ENCODE measurements at places on chromosomes 2 and 18.

- no peak for DNase-seq
Observed at GRCh38 chr2:239339726-239340601, 60.9 kb downstream of the HDAC4 start.

- DNase-seq = no peak
Observed at GRCh38 chr18:39454866-39455265, 1889.3 kb upstream of the CELF4 start.

GRCh38 chr2:124112966-124113365 is 87.9 kb downstream of the CNTNAP5 start:
- no peak for DNase-seq

- peak; percentile 61 for DNase-seq
Observed at GRCh38 chr2:172461591-172462372, 34.4 kb downstream of the ITGA6 start.

GRCh38 chr2:202494300-202495229 is 118.4 kb downstream of the BMPR2 start:
- DNase-seq = no peak

- no peak for DNase-seq
Observed at GRCh38 chr18:36485772-36486171, 188.3 kb downstream of the FHOD3 start.

DNA sequence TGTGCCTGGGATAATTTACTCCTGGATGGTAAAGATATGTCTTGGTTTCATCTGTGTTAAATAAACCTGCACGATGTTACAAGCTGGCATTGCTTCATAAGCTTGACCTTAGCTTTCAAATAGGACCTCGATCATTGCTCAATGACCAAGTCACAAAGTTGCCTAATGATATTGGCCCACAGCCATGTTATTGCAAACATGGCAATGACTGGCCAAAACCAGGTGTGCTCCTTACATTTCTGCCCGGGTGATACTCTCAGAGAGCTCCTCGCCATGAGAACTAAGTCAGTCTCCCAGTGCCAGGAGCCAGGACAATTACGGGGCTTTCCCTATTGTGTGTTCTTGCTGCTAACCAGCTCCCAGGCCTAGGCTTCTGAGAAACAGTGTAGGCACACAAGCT is 72.5 kb upstream of the CYP1B1 start:
- no peak for DNase-seq

DNA sequence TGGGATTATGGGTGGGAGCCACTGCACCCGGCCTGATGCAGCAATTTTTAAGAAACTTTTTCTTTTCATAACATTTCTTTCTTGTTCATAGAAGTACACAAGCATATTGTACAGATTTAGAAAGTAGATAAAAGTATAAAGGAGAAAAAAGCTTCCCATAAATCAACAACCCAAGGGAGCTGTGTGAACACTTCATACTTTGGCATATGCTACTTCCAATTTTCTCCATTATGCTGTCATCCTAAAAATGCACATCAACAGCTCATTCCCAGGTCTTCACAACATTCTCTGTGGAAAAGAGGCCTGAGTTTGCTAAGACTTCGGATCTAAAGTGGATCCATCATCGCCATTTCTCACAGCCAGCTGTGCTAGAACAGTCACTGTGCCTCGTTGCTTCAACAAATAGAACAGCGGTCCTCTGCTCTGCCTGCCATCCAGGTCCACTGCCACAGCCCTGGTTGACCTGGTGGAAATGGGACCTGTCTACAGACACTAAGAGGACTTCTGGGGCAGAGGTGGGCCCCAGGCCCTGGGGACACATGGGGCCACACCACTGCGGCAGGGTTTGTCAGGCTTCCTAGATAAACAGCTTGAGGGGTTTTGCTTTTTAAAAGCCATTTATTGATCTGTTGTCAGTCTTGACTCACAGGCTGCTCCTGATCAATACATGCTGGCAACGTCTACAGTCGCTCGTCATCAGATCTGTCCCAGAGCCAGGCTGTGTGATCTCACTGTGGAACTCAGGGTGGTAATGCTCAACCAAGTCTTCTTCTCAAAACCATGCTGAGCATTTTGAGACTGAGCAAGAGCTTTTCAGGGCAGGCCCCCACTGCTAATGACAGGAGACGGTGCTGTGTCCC is 72.7 kb upstream of the MGAT4A start:
- no peak for DNase-seq

GRCh38 chr2:64455545-64455944 is 1.6 kb downstream of the LGALSL start:
- no peak for DNase-seq

DNA sequence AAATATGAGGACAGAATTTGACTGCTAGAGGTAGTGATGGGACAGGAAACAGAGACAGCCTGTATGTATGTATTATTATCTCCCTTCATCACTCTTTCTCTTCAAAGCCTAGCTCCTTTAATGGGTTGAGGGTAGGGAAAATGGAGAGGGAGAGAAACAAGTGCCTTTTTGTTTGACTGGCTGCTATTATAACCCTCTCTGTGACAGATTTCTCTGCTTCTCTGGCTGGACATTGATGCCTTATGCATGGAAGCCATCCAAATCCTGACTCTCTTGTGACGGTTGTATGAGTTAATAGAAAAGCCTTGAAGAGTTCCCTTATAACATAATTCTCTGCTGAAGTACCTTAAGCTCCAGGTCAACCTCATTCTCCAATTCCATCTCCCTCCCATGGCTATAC is 118.5 kb upstream of the COL5A2 start:
- no peak for DNase-seq

DNA sequence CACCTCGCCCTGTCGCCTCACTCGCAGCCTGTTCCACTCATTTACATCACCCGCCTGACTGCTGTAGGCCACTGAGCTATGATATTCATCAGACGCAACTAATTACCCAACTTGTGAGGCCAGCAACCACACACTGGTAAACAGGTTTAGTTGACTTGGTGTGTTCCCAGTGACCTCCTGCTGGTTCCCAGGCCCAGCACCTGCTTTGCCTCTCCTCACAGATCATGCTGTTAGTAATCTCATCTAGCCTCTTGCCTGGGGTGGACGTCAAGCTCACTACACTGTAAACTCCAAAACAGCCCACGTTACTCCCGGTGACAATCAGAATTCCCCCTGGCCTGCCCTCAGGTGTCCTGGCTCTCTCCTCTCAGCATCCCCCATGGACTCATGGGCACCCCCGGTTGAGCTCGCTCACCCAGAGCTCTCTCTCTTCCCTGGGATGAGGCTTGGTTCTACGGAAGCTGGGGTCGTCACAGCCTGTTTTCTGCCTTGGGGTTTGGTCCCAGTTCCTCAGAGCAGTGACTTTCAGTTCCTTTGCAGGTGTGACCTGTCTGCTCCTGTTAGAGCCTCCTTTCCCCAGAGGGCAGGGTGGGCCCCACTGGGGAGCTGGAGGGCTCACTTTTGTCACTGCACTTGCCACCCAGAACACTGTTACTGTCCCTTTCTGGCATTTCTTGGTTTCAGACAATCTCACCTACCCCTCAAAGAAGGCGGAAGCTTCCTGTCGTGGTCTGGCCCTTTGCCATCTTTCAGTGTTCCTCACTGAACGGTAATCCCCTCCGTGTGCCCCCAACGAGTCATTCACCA is 40.3 kb downstream of the INPP5D start:
- no peak for DNase-seq

GRCh38 chr18:77455004-77455403 is 205.4 kb downstream of the GALR1 start:
- no peak for DNase-seq

DNA sequence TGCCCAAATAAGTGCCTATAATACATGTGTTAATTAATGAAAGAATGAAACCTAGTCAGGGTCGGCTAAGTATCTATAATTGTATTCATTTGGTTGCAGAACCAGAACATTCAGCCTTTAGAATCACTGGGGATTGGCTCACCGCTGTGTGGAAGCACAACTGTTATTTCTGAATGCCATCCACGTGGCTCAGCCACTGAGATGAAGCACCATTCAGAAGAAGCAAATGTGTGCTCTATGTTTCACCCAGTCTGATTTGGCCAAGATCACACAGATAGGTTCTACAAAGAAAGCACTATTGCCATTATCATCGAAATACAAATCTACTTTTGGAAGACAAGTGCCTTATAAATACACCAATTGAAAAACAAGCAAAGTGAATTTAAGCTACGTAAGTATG is 30.6 kb upstream of the SPOPL start:
- no peak for DNase-seq

DNA sequence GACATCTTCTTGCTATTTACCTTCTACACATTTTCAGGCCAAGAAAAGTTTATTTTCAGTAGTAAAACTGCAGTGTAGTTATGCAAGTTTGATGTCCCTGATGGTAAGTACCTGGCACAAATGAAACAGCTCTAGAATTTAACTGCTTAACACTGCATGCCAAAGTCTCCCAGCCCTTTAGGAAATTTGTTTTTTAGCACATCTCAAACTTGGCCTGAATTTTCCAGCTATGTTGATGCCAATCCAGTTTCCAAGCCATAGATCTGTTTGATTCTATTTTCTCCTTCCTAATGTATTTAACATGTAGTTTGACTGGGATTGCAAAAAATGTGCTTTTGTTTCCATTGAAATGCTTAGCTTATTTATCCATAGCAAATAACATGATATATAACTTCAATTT is 29.3 kb upstream of the ZNF385B start:
- no peak for DNase-seq

DNA sequence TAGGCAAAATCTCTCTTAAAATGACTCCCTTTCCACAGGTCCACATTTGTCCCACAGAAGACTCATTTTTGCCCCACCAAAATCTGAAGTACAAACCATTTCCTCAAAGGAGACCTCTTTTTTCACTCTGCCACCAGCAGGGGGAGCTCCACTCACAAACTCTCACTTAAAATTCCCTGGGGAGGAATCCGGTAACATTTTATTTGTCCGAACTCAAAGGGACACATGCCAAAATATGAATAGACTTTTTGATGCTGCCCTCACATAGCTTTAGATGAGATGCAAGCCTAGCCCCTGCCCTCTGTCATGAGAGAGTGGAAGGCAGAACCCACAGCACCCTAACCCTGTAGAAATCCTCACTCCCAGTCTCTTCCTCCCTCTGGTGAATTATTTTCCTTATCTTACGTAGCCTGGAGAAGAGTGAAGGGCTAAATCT is 57.1 kb downstream of the RMDN2 start:
- DNase-seq = peak; percentile 29

DNA sequence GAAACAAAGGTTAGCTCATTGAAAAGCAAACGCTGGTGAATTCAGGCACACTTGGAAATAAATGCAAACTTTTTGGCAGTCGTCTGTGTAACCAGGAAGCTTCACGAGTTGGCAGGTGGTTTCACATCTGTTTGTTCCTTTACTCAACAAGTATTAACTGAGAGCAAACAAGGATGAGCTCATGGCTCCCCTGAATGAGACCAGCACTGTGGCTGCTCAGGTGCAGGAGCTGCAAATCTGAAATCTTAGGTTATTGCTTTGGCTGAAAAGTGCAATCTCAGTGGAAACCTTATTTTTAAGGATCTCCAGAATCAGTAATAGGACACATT is 46.3 kb downstream of the SH3RF3 start:
- no peak for DNase-seq

DNA sequence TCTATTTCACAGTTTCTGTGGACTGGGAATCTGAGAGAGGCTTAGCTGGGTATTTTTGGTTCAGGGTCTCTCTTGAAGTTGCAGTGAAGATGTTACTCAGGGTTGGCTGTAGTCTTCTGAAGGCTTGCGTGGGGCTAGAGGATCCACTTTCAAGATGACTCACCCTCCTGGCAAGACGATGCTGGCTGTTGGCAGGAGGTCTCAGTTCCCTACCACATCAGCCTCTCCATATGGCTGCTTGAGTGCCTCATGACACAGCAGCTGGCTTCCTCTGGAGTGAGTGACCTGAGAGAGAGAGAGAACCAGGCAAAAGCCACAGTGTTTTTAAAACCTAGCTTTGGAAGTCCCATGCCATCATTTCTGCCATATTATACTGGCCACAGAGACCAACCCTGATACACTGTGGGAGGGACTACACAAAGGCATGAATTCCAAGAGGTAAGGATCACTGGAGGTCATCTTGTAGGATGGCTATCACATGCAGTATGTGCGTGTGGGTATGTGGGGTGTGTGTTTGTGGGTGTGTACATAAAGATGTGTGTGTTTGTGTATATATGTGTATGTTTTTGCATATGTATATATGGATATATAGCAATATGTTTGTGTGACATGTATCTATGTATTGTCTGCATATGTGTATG is 25.1 kb downstream of the DNPEP start:
- DNase-seq = peak; percentile 32

- no peak for DNase-seq
Observed at GRCh38 chr18:2147476-2148230, 423.7 kb downstream of the METTL4 start.

GRCh38 chr2:178404368-178404767 is 46.6 kb downstream of the PRKRA start:
- no peak for DNase-seq

DNA sequence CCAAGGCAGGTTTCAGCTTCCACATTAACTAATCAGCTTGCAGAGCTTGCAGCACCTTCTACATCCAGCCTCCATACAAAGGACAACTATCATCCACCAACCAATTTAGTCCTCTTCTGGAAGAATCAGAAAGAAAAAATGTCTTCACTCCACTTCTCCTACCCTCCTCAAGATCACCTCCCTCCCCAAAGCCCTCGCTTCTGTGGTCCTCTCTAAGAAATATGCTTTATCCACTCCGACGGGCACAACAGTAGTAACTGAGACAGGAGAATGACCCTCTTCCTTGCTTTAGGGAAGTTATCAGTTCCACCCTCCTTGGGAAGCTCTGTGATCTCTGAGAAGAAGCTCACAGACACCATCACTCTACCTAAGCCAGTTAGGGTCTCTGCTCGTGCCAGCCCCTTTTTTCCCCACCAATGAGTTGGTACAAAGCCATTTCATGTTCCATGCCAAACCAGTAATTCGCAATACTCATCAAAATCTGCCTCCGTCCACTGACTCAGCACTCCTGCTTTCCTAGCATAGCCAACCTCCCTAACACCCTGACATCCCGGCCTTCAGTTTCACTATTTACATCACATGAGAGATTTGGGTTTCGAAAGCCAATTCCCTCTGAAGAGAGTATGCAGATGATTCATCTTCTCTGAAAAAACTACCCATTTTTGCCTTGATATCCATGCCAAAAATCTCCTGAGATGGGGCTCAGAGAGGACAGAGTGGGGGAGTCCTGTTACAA is 114.1 kb upstream of the PKDCC start:
- no peak for DNase-seq

DNA sequence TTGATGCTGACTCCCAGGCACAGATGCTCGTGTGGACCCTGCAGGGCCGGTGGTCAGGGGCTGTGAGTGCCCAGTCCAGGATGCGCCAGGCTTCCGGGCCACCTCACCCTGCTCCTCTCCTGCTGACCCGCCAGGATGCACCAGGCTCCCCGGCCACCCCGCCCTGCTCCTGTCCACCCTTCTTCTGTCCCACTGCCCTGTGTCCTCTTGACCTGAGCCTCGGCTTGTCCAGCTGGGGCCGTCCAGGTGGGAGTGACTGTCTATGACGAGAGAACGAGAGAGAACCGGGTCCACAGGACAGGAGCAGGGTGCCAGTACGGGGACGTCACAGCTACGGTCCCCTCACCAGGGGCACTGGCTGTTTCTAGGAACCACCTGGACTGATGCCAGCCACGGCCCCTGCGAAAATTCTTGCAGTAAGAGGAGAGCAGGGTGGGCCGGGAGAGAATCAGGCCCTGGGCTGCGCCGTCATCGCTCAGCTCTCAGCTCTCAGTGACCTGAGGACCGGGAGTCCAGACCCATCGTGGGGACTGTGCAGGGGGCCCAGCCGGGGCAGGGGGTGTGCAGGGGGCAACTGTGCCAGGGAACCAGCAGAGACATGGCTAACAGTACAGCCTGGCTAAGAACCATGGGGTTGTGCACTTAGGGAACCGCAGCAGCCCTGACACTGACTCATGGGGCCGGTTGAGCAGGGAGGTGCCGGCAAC is 12.9 kb upstream of the NFATC1 start:
- DNase-seq = no peak
